ENCODE measurements at places on chromosomes 2 and 18.

DNA sequence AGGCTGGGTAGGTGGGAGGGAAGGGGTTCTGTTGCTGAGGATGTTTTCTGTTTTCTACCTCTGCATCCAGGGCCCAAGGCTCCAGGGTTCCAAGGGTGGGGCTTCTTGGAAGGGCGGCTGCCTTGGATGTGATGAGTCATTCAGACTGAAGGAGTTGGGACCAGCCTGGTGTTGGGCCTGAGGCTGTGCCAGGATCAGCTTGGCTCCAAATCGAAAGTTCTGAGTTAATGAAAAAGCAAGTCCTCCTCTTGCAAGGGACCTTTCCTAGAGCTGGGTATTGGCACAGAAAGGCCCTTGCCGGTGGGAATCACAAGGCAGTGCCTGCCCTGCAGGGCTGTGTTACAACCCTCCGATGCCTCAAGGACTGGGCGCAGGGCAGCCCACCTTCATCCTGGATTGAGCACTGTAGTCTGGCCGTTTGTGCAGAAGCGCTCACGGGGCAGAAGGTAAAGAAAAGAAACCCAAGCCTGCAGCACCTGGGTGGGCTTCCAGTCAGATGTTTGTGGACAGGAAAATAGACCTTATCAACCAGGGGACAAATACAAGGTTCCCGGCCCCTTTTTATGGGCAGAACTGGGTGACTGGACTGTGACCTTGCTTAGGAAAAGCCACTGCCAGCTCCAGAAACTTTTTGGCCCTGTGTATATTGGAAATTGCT is 52.5 kb upstream of the MCFD2 start:
- DNase-seq: no peak

GRCh38 chr2:152729844-152730243 is 11.4 kb downstream of the ARL6IP6 start:
- no peak for DNase-seq

- DNase-seq: no peak
Measured at GRCh38 chr18:5282770-5283169, 12.8 kb downstream of the ZBTB14 start.

GRCh38 chr2:46034535-46034934 is 262.7 kb upstream of the EPAS1 start:
- no peak for DNase-seq

Data from cerebellar nuclear complex (tissue), 1 donor.